ENCODE measurements at places on chromosomes 12 and 14.

DNA sequence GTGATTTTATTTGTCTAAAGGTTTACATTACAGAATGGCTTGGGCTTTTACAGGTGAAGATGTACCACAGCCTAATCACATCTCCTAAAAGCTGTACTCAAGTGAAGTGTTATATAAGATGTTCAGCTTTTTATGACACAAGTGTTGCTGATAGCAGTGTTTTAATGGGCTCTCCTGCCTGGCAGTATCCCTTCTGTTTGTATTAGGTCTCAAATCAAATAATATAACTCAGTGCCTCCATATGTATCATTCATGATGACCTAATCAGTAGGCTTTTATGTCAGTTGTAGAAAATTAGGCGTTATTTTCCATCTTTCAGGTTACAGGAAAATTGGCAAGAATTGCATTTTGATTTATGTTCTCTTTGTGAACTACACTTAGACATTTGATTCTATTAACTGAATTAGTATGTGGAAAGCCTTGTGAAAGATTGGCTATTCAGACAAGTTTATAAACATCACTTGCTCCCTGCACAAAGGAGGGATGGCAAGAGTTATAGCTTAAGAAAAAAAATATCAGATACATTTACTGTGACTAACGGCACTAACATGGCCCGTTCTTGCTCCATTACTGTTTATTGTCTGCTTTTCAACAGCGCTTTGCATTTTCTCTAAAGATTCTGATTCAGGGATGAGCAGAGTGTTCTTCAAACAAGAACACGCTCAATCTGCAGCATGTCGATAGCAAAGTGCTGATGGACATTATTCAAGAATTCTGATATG is 143.7 kb upstream of the DIO2 start:
- DNase-seq: no peak

- no peak for DNase-seq
These were observed 17.9 kb downstream of the SNAPC1 start for GRCh38 chr14:61780125-61780524.

GRCh38 chr14:71400871-71401321 is 493.6 kb downstream of the PCNX1 start:
- DNase-seq: no peak

DNA sequence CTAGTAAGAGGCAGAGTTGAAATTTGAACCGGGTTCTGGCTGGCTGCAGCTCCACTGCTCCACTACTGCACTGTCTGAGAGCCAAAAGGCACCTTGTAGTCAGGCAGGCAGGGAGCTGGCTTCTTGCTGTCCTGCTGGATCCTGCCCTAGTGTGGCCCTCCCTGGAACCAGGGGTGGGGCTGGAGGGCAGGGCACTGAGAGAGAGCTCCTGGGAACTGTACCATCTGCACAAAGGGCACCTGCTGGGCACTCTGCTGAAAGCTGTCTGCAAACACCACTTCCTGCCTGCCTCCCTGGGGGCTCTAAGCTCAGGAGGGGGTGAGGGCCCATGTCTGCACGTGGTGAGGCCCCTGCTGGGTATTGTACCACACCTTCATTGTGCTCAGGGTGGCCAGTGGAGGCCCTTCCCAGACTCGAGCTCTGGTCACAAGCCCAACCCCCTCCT is 19.0 kb upstream of the TCL1B start:
- DNase-seq: no peak

DNA sequence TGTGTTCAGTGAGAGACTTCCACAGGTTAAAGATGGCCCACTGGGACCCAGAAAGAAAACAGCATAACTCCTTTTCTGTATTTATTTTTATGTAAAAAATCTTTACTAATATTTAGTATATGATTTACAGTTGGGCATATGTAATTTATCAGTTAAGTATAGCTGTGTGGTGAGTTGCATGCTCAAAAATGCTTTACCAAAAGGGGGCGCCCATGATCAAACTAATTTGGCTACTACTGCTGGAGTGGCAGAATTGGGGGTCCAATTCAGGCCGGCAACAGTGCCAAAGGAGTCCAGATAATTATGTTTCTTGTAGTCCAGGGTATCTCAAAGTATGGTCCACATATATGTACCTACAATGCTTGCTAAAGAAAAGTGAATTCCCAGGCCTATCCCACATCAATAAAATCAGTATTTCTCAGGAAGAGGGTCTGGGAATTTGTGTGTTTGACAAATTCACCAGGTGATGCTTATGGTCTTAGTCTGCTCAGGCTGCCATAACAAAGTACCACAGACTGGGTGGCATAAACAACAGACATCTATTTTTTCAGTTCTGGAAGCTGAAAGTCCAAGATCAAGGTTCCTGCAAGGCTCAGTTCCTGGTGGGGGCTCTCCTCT is 152.0 kb downstream of the KTN1 start:
- no peak for DNase-seq

DNA sequence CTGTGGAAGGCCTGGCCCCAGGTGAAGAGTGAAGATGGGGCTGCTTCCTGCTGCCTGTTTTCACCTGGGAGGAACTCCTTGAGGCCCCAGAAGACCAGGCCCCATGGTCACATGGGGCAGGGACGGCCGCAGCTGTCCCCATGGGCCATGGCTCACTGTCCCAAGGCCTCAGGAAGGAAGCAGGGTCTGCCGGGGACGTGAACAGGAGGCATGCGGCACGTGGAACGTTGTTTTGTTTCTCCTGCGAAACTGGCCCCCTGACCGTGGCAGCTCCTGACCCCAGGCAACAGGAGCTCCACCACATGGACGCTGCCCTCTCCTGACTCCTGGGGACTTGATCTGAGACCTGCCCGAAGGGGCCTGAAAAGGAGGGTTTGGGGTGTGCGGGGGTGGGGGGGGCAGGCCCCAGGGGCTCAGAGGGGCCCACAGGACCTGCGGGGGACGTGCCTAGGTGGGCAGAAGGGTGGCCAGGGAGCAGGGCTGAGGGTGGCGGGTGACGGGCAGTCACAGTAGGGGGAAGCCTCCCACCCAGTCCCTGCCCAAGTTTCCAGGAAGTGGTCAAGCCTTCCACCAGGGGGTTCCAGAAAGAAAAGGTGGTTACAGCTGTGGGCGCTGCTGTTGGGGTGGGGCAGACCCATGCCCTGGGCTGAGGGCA is 41.4 kb downstream of the LRCOL1 start:
- no peak for DNase-seq

GRCh38 chr12:90010089-90010488 is 301.5 kb upstream of the ATP2B1 start:
- no peak for DNase-seq

Data from AG08395 (cell line).